NCI-H187 treated with DMSO at 0.1 percent for 48 hours (cell line): ENCODE measurements at places on chromosomes 13 and 19.

- DNase-seq: no peak
These were observed 291.0 kb upstream of the SLITRK6 start for GRCh38 chr13:86090181-86090580.

- DNase-seq: no peak
These were observed 5.8 kb downstream of the KRTDAP start for GRCh38 chr19:35484252-35485036.

- no peak for DNase-seq
These were observed 1539.0 kb downstream of the UQCRFS1 start for GRCh38 chr19:27673986-27674385.

DNA sequence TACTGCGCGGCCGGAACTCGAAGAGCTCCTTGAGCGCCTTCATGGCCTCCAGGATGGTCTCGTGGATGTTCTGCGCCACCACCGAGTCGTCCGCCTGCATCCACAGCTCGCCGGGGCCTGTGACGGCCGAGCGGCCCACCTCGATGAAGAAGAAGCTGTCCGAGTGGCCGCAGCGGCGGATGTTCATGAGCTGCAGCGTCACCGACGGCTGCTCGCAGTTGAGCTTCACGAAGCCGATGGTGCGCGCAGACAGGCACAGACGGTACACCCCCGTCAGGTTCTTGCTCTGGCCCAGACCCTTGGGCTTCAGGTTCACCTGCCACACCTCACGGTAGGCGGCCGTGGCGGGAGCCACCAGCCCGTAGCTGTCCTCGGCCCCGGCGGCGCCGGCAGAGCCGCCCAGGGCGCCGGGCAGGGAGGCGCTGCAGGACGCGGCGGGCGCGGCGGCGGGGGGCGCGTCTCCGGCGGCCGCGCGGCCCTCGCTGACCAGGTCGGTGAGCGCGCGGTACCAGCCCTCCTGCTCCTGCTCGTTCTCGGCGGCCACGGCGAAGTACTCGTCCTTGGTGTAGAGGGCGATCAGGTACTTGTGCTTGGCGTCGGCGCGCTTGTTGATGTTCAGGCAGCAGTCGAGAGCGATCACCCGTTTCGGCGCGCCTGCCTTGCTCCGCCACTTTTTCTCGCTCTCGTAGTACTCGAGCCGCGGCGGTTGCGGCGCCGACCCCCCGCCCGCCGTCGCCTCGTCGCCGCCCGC lies 1.1 kb downstream of the IRS2 start:
- no peak for DNase-seq

DNA sequence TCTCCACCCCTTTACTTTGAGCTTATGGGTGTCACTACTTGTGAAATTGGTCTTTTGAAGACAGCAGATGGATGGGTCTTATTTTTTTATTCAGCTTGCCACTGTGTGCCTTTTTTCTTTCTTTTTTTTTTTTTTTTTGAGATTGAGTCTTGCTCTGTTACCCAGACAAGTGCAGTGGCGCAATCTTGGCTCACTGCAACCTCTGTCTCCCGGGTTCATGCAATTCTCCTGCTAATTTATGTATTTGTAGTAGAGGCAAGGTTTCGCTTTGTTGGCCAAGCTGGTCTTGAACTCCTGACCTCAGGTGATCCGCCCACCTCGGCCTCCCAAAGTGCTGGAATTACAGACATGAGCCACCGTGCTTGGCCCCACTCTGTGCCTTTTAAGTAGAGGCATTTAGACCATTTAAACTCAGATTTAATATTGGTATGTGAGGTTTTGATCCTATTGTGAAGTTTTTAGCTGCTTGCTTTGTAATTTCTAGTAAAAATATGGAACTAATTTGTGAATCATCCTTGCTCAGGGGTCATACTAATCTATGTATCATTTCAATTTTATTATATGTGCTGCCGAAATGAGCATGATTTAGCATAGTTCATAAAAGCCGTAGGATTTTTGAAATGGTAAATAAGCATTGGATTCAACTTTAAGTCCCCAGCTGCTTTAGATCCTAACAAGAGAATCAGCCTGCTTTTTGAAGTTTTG lies 584.5 kb downstream of the SLITRK1 start:
- DNase-seq: no peak

GRCh38 chr19:33804021-33804799 lies 7.5 kb downstream of the KCTD15 start:
- DNase-seq: no peak

DNA sequence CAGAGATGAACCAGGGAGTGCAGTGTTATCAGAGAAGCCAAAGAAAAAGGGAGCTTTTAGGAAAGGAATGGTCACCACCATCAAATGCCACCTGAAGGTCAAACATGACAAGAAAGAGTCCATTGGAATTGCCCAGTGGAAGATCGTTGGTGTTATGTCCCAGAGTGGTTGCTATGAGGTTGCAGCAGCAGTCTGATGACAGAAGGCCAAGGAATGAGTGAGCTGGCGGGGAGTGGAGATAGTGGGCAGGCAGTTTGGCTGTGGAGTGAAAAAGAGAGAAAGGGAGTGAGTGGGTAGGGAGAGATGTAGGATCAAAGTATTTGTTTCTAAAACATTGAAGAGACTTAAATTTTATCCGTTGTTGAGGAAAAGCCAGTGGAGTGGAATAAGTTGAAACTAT lies 117.4 kb upstream of the WASF3 start:
- DNase-seq: no peak

GRCh38 chr13:52961256-52961910 lies 67.2 kb upstream of the OLFM4 start:
- no peak for DNase-seq

GRCh38 chr13:76523740-76524340 lies 362.4 kb downstream of the KCTD12 start:
- DNase-seq: no peak

DNA sequence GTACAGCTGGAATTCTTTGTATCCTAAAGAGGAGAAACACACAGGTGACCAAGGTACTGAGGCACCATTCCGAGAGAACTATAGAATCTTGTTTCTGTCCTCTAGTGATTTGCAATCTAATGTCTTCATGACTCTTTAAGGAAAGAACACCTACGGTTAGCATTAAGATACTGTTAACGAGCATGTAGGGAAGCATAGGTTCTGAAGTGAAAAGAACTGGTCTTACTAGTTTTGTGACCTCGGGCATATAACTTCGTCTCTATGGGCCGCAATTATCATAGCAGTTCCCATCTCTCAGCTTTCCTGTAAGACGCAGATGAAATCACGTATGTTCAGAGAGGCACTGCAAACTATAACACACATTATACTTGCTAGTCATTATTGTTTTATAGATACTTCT lies 193.0 kb upstream of the NBEA start:
- no peak for DNase-seq

DNA sequence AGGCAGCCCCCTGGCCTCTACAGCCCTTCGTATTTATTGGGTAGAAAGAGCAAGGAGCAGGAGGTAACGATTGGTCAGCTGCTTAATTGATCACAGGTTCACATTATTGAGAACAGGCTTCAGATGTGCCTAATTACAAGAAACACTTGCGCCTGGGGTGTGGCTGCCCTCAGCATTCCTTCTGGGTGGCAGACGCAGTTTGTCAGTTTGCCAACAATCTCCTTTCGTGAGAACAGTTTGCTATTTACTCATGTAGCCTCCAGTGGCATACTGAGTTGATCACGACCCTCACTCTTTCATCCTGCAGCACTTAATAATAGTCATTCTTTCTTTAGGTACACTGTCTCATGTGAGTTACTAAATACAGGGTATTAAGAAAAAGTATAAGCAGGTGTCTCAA lies 985.6 kb downstream of the SLITRK5 start:
- DNase-seq: no peak

- no peak for DNase-seq
These were observed 1658.6 kb upstream of the MIR17HG start for GRCh38 chr13:89688918-89689317.

GRCh38 chr19:10144361-10144760 lies 24.7 kb upstream of the EIF3G start:
- no peak for DNase-seq

GRCh38 chr13:78700121-78700910 lies 41.4 kb upstream of the OBI1 start:
- DNase-seq: no peak

- no peak for DNase-seq
These were observed at the start of gene ZNF98 for GRCh38 chr19:22422211-22422610. TSS of gene ZNF98 (minus strand) at chr19:22422346. CDS start at chr19:22422224, 122 bp downstream.

GRCh38 chr19:13034636-13035035 lies 39.4 kb downstream of the NFIX start:
- DNase-seq: no peak

DNA sequence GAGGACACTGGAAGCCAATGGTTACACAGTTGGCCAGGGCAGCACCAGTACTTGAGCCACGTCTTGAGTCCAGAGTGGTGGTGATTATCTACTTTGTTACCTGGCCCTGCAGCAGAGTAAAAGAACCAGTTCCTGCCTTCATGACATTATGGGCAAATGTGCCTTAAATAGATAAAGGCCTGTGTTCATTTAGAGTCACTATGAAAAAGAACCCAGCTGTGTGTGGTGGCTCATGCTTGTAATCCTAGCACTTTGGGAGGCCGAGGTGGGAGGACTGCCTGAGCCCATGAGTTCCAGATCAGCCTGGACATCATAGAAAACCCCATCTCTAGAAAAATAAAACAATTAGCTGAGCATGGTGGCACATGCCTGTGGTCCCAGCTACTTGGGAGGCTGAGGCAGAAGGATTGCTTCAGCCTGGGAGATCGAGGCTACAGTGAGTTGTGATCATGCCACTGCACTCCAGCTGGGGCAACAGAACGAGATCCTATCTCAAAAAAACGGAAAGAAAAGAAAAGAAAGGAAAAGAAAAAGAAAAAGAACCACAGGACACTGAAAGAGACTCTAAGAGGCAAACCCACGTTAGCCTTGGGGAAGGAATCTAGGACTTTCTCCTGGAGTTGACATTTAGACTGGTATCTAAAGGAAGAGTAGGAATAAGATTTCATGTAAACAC lies 3.4 kb upstream of the IRF2BP1 start:
- DNase-seq: no peak

DNA sequence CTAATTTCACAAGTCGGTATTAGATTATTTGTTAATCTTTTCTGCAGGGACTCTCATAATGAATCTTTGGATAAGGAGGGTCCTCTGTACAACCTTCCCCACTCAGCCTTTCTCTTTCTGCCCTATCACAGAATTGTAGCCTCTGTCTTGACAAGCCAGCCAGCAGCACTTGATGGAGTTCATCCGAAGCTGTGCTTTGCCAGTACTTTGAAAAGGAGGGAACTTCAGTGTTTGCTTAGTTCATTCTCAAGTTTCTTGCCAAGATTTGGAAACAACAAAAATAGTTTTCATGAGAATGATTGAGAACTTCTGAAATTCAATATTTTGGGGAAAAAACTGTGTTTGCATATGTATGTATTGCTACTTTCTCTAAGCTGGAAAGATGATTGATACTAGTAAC lies 69.3 kb upstream of the HMGB1 start:
- no peak for DNase-seq

- no peak for DNase-seq
These were observed 12.4 kb downstream of the TTC9B start for GRCh38 chr19:40205760-40206159.

- DNase-seq: no peak
These were observed 689.6 kb downstream of the SLITRK5 start for GRCh38 chr13:88360761-88361160.

DNA sequence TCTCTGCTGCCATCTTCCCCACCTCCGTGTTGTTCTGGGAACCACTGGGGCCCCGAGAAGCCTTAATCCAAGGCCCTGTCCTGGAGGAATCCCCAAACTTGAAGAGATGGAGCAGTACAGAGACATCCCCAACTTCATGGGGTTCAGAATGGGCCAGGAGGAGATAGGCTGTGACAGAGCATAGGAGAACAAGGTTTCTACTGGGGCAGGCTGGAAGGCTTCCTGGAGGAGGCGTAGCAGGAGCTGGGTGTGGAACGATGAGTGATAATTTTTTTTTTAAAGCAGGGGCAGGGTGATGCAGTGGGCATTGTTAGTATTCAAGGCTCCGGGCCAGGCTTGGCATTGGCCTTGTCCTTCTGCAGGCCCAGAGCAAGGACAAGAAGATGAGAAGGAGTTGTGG lies 3.3 kb downstream of the CYP4F8 start:
- DNase-seq: no peak

GRCh38 chr19:43498233-43498842 lies 6.2 kb downstream of the PHLDB3 start:
- no peak for DNase-seq

- DNase-seq: no peak
These were observed 1.1 kb downstream of the MBD3 start for GRCh38 chr19:1591421-1592023.

GRCh38 chr19:44644402-44645016 lies 799 bp downstream of the PVR start:
- no peak for DNase-seq

- DNase-seq: no peak
These were observed 83.3 kb upstream of the TNFSF11 start for GRCh38 chr13:42490676-42491075.

- no peak for DNase-seq
These were observed 94.3 kb downstream of the FAM216B start for GRCh38 chr13:42875475-42876269.

- DNase-seq: no peak
These were observed 9.6 kb upstream of the TIMM44 start for GRCh38 chr19:7953060-7953459.

GRCh38 chr13:51999510-51999911 lies 11.7 kb downstream of the ATP7B start:
- DNase-seq: no peak

- DNase-seq: no peak
These were observed 31.3 kb upstream of the PEPD start for GRCh38 chr19:33552928-33553279.

- no peak for DNase-seq
These were observed 85.2 kb upstream of the FAM216B start for GRCh38 chr13:42696191-42696590.

DNA sequence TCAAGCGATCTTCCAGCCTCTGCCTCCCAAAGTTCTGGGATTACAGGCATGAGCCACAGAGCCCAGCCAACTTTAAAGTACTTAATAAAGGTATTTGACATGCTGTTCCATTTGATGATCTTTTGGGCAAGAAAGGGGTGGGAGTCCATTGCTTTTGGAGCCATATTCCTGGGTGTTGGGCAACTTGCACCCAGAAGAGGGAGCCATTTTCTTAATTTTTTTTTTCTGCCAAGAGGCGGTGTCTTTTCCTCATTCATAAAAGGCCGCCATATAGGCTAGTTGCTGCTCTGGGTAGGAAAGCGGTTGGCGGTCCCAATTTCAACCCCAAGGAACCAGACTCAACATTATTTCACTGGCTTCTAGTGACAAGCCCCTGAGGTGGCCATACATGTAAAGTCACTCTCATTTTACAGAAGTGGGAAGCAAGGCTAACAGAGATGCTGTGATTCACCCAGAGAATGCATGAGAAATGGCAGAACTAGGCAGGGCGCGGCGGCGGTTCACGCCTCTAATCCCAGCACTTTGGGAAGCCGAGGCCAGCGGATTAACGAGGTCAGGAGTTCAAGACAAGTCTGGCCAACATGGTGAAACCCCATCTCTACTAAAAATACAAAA lies 139.6 kb downstream of the CACNA1A start:
- no peak for DNase-seq
